ENCODE measurements at places on chromosomes 3 and 15. TPM values are rescaled to one million over a fixed set of nuclear protein-coding genes. Genes with fewer than 3 reads are reported as not detected.

GRCh38 chr3:59817511-59817910 is 767.7 kb upstream of the CFAP20DC start:
- no peak for DNase-seq

DNA sequence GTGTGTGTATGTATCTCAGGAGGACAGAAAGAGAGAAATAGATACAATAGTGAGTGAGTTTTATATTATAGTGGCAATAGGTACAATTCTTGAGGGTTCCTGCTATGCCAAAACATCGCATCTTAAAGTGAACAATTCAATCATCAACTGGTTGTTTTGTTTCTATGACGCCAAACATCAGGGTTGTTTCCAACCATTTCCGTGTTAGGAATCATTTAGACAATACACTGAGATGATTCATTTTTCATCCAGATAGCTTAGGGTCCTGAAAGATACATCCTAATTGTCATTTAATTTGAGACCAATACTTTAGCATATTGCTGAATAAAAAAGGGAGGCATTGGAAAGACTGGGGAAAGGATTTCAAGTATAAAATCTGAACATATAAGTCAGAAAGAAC is 472.2 kb downstream of the MCTP2 start:
- no peak for DNase-seq

GRCh38 chr15:77624868-77625267 is 7.8 kb downstream of the LINGO1 start:
- DNase-seq, result no peak

DNA sequence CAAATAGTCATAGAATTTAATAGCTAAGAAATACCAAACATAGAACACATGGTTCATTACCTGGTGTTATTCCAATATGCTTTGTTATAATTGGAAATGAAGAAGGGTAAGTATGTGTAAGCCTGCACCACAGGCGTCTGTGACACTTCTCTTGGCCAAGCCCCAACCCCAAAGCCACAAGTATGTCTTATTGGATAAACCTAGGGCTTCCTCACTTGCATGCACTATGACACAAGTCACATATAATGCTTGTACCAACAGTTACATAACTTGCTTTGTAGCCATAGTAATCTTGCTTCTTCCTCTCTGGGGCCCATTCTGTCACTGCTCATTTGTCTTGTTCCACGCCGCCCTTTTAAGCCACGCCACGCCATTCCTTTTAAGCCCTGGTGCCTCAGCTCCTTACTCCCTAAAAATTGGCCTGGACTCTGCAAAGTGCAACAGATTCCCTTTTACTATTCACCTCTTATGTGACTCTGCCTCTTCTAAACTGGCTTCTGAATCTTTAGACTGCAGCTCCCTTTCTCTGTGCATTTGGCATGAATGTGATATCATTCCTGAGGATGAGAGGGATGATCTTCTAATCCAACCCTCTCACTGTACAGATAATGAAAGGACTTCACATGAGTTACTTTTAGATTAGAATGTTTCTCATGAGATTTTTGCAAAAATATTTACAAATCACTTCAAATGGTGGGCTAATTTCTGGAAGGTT is 48.1 kb upstream of the EPHA3 start:
- no peak for DNase-seq

- DNase-seq, result no peak
Measured at GRCh38 chr15:43165801-43166325, 19.3 kb upstream of the CCNDBP1 start.

GRCh38 chr3:140586311-140586710 is 91.6 kb upstream of the TRIM42 start:
- no peak for DNase-seq

DNA sequence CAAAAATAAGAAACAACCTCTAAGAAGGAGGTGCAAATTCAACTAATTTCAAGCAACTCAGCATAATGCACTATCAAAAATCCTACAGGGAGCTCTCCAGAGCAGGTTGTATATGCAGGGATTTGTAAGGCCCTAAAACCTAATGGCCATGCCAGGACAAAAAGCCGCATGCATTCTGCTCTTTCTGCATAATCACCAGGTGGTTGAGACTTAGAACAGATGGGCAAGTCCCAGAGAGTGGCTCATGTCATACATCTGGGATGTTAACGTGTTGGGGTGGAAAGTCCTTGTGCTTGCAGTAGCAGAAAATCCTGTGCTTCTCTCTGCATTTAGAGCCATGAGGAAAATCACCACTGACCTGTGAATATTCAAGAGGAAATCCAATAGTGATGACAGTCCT is 1002.9 kb downstream of the AGBL1 start:
- no peak for DNase-seq

- DNase-seq, result no peak
Measured at GRCh38 chr3:129182390-129183185, 1.1 kb downstream of the CNBP start.

DNA sequence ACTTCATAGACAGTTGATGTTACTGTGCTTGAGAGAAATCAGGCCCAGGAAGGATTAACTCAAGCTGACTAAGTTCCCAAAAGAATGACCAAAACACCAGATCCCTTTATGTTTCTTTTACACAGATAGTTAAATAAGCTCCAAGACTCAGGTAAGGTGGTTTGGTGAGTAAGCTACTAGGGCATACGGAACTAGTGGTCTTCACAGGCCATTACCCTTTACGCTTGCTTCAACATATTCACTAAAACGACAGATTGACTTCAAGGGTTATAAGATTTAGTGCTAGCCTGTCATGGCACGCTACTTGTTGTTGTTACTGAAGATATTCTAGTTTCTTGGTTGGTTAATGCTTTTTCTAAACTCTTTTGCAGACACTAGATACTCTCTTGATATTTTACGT is 369.3 kb downstream of the LPP start:
- no peak for DNase-seq

DNA sequence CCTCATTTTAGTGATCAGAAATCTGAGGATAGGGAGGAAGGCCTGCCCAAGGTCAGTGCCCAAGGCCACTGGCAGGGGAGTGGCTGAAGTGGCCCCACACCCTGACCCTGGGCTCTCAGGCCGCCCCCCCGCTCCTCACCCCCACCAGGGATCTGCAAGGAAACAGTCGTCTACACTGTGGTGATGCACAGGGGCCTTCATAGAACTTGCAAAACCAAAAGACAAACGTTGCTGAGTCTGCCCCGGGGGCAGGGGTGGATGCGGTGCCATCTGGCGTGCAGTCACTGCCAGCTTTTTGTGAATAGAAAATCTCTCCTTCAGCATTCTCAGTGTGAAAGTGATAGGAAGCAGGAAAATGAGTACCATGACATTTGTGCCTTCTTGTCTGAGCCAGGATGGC is 41.3 kb downstream of the WHAMM start:
- DNase-seq, result no peak

DNA sequence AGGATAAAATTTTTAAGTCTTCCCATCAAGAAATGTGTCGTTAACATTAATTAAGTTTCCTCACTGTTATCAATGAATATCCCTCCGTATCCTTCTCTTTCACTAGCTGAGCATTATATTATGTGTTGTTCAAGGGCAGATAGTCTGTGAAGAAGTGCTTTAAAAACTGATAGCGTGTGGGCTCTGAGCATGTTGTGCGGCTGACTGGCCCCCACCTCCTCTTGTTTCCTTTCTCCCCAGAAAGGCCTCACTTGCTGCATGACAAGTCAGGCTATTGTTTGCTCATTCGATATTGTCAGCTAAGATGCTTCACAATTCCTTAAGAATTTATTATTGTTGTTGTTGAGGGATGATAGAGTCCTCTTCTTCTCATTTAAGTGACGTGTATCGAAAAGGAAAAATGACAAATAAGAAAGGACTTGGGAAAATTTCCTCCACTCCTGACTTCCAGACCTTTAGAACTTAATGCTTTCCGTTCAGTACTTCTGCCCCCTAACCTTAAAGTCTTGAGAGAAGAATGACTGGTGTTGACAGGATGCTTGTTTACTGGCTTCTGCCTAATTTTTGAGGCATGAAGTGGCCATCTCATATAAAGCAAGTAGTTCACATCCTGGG is 298.3 kb downstream of the LPP start:
- DNase-seq, result no peak

DNA sequence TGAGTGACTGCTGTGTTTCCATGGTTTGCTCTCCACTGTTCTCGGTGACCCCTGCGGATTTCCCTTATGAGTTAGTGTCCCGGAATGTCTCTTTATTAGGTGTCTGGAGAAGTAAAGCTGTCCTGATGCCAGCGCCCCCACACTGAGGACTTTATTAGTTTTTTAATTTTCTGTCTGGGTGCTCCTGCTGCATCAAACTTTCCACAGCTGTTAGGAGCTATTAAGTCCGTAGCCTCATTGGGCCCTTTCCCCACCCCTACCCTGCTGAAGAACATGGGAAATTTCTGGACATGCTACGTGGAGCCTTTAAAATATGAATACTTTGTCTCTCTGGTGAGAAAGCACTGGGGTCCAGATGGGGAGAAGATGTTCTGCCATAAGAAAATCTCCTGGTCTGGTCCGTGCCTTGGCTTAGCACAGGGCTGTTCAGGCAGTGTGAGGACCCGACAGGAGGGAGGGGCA is 161.7 kb upstream of the HES1 start:
- no peak for DNase-seq

- DNase-seq, result no peak
Measured at GRCh38 chr3:130758624-130759369, 12.2 kb upstream of the PIK3R4 start.

- peak; percentile 25 for DNase-seq
Measured at GRCh38 chr15:45205192-45205591, 17.4 kb upstream of the SHF start.

- DNase-seq, result no peak
Measured at GRCh38 chr3:170907637-170908234, 701 bp downstream of the EIF5A2 start.

DNA sequence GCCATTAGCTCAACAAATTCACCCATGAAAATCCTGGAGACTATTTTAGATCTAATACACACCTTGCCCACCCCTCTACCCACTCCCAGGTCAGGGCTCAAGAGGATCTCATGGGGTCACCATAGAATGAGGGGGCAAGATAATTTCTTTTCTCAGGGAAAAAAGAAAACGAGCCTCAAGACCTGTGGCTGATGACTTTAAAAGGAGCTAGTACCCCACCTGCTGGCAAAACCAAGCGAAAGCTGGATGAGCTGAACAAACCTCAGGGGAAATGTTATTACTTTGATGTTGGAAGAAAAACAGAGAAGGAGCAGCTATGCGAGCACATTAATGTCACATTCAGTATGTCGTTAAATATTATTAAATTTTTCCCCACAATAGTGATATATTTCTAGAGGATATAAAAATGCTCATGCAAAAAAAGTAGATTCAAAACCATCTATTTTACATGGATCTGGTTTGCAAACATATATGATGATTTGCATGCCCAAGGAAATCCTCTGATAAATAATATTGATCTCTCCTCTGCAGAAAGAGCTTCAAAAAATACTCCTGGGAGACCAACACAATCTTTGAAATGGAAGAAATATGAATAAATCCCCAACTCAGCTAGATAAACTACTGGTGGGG is 37.7 kb downstream of the PLD1 start:
- DNase-seq, result peak; percentile 2

- DNase-seq, result no peak
Measured at GRCh38 chr15:41125063-41125669, 9.1 kb upstream of the INO80 start.

DNA sequence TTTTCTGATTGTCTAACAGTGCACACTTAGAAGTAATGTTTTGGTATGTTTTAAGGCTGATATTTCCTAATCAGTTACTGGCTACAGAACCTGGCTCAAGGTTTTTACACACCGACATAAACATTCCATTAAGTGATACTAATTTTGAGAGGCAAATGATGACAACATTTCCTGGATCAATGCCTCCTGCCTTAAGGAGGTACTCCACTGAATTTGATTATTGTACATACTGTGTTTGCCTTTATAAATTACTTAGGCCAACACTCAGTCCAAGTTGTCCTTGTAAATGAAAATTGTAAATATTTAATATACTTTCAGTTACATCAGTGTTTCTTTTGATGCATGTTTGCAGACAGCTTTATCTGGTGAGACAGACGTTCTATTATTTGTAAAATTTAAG is 24.2 kb upstream of the LXN start:
- DNase-seq, result no peak

GRCh38 chr3:179348325-179349013 is 960 bp downstream of the MFN1 start:
- peak; percentile 72 for DNase-seq

- no peak for DNase-seq
Measured at GRCh38 chr3:196541684-196542445, 26.5 kb downstream of the WDR53 start.

DNA sequence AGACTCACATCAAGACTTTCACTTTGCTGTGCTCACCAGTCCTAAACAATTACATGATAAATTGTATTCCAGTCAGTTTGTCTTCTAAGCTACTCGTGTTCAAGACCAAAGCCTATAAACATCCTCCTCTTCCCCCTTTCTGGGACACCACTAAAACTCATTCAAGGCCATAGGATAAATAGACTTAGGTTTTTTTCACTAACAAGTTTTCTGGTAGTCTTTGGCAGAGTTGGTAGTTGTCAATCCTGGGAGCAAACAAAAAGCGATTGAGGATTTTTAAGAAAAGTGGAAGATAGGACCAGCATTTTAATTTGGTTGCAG is 114.9 kb downstream of the TGFBR2 start:
- DNase-seq, result no peak

DNA sequence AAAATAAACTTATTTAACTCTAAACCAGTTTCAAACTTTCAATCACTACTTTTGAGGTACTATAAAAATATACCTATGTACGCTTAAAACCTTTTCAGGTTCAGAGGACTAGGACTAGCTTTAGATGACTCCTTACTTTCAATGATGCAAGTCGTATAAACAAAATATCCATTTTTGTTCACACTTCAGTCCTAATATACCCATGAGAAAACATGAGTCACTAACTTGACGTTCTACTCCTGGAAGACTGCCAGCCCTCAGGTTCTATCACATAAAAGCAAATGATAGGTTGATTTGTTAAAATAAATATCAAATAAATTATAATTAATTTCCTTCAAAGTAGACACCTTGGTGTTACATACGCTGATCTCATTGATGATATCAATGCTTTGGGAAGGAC is 10.6 kb upstream of the P3H2 start:
- DNase-seq, result no peak

- no peak for DNase-seq
Measured at GRCh38 chr15:35522061-35522460, 23.9 kb downstream of the DPH6 start.

- peak; percentile 29 for DNase-seq
Measured at GRCh38 chr3:16802389-16802788, 82.4 kb upstream of the PLCL2 start.

DNA sequence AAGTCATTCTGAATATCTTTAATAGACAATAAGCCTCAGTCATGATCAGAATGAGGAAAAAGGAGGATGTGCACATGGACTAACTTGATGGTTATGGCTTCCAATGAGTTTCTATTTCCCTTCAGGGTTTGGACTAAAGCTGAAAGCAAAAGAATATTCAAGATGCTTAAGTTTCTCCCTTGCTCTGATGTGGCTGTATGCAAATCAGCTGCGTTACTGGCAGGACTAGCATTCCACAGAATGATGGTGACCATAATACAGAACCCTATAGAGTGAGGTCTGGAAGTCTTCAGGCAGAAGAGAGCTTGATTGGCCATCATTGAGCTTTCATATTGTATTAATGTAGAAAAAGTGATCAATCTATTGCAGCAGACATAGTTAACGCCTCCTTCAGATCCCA is 466.0 kb downstream of the NLGN1 start:
- DNase-seq, result no peak

NDUFB5 gene
- 52.3 TPM for polyA plus RNA-seq

CLDN18 gene
- polyA plus RNA-seq, result not detected

IMPDH2 gene
- polyA plus RNA-seq, result 93.2 TPM

TMEM158 gene
- polyA plus RNA-seq, result not detected

CFAP20DC gene
- 0.58 TPM for polyA plus RNA-seq

GPR149 gene
- polyA plus RNA-seq, result not detected

RNF13 gene
- polyA plus RNA-seq, result 235 TPM

FGF7 gene
- not detected for polyA plus RNA-seq

PROS1 gene
- polyA plus RNA-seq, result not detected

ISG20 gene
- 638 TPM for polyA plus RNA-seq

ZNF662 gene
- not detected for polyA plus RNA-seq

PIK3CB gene
- polyA plus RNA-seq, result 12.2 TPM
